Right renal cortex interstitium (tissue), 3 donors: ENCODE measurements at places on chromosomes 7 and 10.

DNA sequence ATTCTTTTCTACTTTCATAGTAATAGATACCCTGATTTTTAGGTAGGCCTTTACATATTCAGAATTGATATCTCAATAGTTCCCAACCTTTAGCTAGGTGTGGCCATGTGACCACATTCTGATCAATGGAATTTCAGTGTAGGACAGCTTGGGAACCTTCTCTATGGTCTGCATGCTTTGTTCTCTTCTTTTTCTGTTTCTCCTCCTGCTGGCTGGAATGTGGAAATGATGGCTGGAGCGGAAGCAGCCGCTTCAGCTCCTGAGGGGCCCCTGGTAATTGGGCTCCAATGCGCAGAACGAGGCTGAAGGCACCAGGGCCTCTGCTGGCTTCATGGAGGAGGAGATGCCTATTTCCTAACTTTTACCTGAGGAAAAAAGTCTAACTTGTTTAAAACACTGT is 152.6 kb downstream of the ZMYND11 start:
- no peak for DNase-seq

DNA sequence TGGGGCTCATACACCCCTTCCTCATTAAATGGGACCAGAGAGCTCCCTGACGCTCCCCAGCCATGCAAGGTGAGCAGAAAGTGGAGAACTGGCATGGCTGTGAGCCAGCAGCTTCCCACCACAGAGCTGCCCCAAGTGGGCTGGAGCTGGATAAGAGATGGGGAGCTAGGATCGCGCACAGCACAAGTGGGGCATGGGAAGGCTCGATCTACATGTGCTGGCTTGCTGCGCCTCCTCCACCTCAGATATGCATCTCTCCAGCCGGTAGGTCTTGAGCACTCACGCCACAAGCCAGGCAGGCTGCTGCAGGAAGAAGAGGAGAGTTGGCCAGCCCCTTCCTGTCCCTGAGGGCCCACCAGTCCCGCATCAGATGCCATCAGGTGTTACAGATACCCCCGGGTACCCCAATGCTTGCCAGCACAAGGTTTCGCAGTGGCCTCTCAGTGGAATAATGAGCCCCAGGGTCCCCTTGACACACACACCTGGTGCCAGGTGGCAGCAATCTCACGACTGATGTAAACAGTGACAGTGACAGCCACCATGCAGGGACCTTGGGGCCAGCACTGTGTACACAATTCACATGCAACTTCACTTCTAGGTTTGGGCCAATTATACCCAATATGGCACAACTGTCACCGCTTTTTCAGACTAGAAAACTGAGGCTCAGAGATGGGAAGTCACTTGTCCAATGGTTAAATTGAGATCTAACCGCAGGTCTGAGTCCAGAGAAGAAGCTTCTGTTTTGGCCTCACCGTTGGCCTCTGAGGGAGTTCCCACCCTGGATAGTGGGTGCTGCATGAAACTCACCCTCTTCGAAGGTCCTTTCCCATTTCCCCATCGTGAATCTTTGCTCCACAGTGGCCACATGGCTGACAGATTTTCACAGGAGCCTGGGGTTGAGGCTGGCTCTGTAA is 79.3 kb downstream of the OAT start:
- DNase-seq, result no peak

- no peak for DNase-seq
Measured at GRCh38 chr10:131843089-131843595, 57.7 kb upstream of the PPP2R2D start.

GRCh38 chr7:42494736-42495135 is 257.7 kb upstream of the GLI3 start:
- no peak for DNase-seq

- DNase-seq, result no peak
Measured at GRCh38 chr10:115953281-115953680, 319.7 kb downstream of the GFRA1 start.

- DNase-seq, result no peak
Measured at GRCh38 chr10:99203310-99203709, 32.3 kb downstream of the HPSE2 start.

DNA sequence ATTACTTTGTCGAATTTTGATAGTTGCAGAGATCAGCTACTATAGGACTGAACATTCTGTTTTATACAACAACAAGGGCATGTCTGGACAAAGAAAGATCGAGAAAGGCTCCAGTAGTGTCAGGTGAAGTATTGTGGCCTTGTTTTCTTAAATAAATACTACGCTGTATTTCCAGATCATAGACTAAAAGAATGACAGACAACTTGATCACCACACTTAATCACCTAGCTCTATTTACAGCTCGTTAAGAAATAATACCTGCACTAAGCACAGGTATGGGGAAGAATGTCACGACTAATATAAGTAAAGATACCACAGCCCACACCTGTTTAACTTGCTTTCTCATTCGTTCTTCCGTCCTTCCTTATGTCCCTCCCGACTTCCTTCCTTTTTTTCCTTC is 269.2 kb downstream of the HGF start:
- DNase-seq, result no peak

DNA sequence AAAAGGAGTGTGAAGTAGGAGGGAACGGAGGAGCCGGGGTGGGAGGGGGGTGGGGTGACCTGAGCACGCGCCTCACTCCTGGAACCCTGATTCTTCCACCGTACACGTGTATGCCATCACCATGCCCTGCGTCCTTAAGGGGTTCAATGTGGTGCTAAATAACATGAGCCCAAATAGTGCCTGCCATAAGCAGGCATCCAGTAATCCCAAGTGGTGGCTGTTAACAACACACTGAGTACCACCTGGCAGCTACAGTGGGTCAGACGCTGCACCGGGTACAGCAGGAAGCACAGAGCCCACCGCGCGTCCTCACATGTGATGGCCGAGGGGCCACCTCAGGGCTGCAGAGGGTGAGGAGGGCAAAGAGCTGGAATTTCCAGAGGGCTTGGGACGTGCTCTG is 81.9 kb downstream of the PTPRN2 start:
- no peak for DNase-seq

DNA sequence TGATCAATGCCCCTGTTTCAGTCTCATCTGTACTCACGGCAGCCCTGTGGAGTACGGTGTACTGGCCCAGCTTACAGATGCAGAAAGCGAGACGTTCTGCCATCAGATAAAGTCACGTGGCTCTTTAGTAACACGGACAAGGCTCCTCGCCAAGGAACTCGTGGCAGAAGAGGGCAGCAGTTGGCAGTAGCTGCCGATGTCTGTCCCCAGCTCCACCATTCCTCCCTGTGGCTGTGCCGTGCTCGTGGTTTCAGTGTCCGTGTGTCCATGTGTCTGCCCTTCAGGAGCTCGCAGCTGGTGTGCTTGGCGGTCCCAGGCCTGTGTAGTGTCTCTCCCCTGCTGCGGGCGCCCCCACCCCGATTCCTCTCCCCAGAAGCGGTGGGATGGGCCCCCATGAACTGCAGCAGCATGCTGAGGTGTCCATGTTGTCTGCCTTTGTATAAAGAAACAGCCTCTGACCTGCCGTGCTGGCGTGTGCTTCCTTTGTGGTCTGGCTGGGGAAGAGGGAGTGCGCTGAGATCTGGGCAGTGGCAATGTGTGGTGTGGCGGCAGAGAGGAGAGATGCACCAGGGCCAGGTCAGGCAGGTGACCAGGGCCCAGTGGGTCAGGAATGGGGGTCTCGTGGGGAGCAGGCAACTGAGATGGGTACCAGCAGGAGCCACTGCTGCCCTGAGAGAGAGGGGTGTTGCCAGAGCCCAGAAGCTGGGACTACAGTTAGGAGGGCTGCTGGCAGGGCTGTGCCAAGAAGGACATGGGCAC is 9.8 kb downstream of the RHBDD2 start:
- DNase-seq, result no peak

- no peak for DNase-seq
Measured at GRCh38 chr7:65239707-65240352, 133.8 kb upstream of the ZNF92 start.

GRCh38 chr7:99665312-99666012 is 14.3 kb downstream of the CYP3A5 start:
- no peak for DNase-seq
